Activated CD4-positive, CD25-positive, alpha-beta regulatory T cell (primary cell): ENCODE measurements at places on chromosomes 7 and 10.

GRCh38 chr7:32074787-32075585 is 4.8 kb upstream of the PDE1C start:
- DNase-seq = no peak

DNA sequence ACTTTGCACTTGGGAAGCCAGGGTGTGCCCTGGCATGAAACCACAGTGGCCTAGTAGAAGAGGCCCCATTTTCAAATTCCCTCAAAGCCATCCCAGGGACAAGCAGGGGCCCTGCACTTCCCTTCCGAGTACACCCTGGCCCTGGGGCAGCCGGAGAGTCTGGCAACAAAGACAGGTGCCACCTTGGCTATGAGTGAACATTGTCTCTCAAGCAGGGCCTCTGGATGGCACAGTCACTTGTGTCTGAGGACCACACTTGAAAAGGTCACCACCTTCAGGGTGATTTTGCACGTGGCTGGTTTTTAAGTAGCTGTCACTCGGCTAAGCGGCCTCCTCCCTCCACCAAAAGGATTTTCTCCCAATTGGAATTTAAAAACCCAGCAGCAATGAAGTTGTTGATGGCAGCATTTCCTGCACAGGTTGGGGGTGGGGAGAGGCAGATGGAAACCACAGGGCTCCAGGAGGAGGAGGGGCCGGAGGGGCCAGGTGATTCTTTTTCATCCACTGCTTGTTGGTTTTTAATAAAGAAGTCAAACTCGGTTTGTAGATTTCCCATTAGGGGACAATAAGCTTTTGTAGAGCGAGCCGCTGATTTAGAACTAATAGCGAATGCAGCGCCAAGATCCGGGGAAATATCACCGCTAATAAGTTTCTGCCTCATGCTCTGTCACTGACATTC is 33.9 kb downstream of the C10orf105 start:
- DNase-seq = no peak

DNA sequence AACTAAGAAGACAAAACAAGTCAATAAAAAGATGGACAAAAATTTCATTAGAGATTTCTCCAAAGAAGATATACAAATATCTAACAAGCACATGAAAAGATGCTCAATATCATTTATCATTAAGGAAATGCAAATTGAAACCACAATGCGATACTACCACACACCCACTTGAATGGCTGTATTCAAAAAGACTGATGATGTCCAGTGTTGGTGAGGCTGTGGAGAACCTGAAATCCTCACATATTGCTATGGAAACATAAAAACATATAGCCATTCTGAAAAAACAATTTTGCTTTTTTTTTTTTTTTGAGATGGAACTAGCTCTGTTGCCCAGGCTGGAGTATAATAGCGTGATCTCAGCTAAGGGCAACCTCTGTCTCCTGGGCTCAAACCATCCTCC is 124.1 kb upstream of the LAMB4 start:
- no peak for DNase-seq

DNA sequence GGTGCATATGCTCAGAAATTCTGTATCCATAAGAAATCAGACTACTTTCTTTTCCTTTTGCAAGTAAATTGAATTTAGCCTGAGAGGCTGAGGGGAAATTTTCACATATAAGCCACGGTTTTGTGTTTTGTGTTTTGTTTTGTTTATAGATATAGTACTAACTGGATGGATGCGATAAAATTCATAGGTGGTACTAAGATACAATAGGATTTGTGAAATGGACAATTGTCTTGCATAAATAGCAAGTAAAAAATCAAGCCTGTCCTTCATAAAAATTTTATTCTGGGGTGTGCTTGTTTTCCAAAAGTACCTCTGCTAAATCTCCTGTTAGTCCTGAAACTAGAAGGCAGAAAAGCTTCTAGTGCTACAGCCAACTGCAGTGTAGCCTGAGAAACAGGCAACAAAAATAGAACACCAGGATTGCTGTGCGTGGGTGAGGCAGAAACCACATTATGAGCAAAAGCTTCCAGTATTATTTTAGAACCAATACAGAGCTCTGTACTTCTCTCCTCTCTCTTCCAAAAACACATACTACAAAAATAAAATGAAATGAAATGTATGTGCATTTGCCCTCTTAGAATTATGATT is 634 bp upstream of the HDAC9 start:
- DNase-seq = no peak

- DNase-seq = no peak
Observed at GRCh38 chr7:116258734-116259133, 48.4 kb downstream of the TES start.

- no peak for DNase-seq
Observed at GRCh38 chr10:97584060-97584797, at the start of gene HOGA1. Gene HOGA1, plus strand, starts transcription at chr10:97584389. Its CDS starts 315 bp downstream, at chr10:97584704.

DNA sequence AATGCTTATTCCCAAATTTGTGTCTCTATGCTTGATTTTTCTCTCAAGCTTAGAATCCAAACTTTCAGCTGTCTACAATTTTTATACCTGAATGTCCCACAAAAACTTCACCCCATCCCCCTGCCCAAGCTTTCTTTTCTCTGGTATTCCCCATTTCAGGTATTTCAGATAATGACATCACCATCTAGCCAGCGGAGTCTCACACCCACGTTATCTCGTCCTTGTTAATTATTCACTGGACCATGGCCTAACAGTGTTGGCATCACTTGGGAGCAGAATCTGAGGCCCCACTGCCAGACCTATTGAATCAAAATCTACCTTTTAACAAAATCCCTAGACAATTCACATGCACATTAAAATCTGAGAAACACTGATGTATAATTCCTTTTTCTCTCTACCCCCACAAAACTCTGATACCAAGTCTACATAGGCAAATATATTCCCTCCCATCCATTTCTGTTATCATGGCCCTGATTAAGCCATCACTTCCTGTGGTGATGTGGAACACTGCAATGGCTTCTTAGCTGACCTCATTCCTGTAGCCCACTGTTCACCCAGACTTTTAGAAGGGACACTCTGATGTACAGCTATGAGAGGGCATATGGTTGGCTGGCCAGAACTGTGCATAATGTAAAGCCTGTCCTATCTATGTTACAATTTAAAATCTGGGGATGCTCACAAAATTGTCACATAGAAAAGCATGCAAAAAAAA is 31.4 kb downstream of the ZNF438 start:
- no peak for DNase-seq
